ENCODE measurements at places on chromosomes 11 and 22.
A peak's percentile ranks its signal among the peaks of the same experiment; 100 is the strongest.

DNA sequence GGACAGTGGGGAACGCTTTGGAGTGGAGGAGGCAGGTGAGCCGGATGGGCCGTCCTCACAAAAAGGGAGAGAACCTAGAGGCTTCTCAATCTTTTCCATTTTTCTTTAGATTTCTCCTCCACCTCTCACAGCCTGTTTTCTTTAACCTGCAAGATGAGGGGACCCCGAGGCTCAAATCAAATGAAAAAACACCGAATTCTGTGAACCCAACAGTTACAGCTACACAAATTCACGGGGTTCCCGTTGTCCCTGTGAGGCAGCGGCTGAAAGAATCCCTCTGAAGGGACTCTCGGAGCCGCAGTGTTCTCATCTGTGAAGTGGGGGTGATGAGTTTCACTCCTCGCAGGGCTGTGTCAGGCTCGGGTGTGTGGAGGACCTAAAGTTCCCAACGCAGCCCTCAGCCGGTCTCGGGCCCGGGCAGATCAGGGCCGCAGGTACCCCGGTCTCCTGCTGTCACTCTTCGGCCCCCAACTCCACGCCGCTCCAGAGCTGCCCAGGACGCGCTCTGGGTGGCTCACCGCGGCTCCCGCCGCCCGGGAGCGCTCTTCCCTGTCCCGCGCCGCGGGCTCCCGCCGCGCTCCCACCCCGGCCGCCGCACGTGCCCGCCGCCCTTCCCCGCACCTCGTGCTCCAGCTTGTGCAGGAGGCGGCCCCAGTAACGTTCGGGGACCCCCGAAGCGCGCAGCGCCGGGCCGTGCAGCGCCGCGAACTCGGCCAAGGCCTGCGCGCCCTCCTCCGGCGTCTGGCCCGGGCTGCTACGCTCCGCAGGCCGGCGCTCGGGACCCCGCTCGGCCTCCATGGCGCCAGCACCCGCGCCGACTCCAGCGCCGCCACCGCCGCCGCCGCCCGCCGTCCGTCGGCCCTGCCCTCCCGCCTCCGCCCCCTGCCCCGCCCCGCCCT, at the start of gene TTLL12:
TTLL12 (minus strand) TSS at position 863 of the 899 bp plus-strand sequence; CDS start at position 798, 65 bp downstream.
- DNase-seq, result peak; percentile 76

DNA sequence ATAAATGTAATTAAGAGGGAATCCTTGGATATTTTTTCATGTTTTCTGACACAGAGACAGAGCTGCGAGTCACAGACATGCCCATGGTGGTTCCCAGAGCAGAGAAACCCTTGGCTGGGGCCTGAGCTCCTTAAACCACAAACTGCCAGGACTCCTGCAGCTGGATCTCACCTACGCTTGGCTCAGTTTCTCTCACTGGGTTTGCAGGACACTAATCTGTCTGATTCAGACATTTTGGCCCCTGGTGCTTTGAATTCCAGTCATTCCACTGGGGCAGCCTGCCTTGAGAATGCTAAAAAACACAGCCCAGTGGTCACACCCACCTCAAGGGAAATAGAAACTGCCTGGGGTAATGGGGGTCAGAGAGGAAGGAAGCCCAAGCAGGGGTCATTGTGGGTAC, 122.6 kb downstream of the CCDC81 start:
- DNase-seq, result no peak

GRCh38 chr22:41664490-41664889, 24.2 kb downstream of the SNU13 start:
- DNase-seq, result no peak

- no peak for DNase-seq
Observed at GRCh38 chr22:45291931-45292290, 7.2 kb downstream of the UPK3A start.

DNA sequence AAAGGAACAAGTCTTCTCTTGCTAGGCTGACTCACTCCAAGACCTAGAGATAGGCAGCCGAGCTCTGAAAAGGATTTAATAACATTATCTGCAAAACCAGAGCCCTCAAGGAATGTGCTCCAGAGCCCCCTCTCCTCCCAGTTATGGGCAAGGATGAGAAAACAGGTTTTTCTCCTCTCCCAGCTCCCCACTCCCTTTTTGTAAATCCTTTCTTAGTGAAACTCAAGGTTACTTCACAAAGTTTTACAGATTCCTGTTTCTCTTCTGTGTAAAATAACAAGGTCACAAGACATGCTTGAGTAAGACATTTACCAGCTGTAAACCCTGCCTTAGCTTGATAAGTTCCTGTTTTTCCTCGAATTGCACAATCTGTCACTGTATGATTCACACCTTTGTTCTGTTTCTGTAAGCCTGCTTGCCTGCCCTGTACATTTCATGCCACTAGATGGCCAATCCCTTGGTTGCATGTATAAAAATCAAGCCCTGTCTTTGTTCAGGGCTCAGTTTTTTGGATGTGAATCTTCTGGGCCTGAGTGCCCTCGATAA, 489.4 kb downstream of the KCNA4 start:
- DNase-seq, result no peak

- no peak for DNase-seq
Observed at GRCh38 chr11:62172294-62172693, 17.7 kb upstream of the SCGB1D1 start.

- no peak for DNase-seq
Observed at GRCh38 chr11:8034604-8035190, 46.3 kb upstream of the TUB start.

DNA sequence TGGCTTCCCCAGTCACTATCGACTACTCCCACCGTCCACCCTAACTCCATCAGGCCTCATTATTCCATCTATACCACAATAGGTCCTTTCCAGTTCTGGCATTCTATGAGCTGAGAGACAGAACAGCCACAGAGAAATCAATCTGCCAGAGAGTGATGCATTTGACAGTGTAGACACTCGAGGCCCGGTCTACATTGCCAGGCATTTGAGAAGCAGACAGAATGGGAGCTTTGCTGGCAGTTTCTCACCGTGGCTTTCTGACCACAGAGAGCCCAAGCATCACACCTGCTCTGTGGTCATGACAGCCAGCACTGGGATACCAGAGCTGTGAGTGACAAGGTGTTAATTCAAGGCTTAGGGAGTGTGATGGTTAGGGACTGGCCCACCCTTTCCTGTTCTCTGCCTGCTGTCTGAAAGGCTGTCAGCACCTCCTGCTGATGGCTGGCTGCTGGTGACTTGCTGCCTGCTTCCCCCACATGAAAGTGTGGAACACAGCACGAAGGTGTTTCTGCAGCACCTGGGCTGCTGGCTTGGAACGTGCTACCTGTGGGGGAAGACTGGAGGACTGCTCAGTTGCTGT, 137.8 kb downstream of the KIRREL3 start:
- no peak for DNase-seq

DNA sequence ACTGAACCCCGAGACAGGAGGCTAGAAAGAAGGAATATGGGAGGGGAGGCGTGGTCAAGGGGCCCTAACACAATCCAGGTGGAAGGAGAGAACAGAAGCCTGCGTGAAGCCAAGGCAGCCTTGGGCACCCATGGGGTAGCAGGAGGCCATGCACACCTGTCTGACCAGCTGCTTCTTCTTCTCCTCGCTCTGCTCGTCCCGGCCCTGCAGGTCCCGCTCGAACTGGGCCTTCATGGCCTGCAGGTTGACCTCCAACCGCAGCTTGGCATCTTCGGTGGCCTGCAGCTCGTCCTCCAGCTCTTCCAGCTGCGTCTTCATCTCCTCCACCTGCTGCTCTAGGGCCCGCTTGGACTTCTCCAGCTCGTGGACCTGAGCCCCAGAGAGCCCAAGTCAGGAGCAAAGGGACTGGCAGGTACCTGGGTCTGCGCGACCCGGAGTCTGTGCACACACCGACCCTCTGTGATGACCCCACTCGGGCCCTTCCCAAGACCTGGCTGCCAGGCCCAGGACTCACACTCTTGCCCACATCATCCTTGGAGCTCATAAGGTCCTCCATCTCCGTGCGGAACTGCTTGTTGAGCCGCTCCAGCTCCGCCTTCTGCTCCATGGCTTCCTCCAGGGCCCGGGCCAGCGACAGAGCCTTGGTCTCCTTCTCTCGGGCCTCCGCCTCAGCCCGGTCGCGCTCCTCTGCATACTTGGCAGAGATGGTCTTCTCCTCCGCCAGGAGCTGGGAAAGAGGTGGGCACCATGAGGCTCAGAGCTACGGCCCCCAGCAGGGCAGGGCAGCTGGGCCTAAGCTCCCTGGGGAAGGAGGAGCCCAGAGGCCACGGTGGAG, 35.9 kb downstream of the APOL1 start:
- DNase-seq, result no peak

DNA sequence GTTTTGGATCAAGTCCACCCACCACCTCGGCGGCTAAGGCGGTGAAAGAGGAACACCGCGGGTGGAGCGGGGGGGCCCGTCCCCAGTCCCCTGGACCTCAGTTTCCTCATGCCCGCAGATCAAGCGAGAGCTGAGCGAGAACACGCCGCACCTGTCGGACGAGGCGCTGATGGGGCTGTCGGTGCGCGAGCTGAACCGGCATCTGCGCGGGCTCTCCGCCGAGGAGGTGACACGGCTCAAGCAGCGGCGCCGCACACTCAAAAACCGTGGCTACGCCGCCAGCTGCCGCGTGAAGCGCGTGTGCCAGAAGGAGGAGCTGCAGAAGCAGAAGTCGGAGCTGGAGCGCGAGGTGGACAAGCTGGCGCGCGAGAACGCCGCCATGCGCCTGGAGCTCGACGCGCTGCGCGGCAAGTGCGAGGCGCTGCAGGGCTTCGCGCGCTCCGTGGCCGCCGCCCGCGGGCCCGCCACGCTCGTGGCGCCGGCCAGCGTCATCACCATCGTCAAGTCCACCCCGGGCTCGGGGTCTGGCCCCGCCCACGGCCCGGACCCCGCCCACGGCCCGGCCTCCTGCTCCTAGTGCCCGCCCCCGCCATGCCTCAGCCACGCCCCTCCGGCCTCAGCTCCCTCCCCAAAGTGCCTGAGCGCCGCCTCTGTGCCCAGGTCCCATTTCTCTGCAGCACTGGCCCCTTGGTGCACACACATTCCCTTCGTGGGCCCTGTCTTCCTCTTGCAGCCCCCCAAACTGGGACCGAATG, 12.7 kb downstream of the MAFF start:
- DNase-seq, result no peak

GRCh38 chr11:71562120-71562519, 3.2 kb upstream of the KRTAP5-10 start:
- DNase-seq, result no peak

DNA sequence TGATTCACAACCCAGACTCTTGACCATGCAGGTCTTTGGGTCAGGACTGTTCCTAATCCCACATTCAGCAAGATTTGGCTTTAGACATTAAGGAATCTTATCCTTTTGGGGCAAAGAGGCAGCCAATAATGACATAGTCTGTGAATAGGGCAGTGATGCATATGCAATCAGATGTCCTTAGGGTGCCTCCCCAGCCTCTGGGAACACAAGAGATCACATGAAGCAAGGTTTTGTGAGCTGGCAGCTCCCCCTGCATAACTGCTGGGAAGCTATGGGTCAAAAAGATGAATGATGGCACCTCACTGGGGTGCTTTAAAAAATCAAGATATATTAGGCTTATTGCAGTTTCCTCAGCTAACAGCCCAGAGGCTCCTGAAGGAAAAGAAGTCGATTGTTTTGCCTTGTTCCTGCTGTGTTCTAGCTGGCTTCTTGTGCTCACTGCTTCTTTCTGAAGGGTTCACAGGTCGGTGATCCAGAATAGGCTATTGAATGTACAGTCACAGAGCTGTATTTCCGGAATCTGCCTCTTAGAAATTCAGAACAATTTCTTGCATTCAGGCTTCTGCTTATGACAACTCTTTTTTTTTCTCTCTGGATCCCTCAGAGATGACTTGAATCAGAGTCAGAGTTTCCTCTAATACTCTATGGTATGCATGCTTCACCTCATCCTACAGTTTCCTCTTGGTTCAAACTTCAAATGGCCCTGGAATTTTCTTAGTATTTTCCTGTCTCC, 31.7 kb downstream of the INSC start:
- DNase-seq, result no peak

- no peak for DNase-seq
Observed at GRCh38 chr11:110337570-110338193, 41.3 kb upstream of the RDX start.

GRCh38 chr11:47326198-47326597, 26.3 kb downstream of the MYBPC3 start:
- no peak for DNase-seq

GRCh38 chr11:72227316-72228228, 3.0 kb downstream of the INPPL1 start:
- DNase-seq, result peak; percentile 93

GRCh38 chr11:126334659-126335462, 20.6 kb upstream of the ST3GAL4 start:
- no peak for DNase-seq

- DNase-seq, result no peak
Observed at GRCh38 chr11:34728609-34729008, 107.7 kb downstream of the EHF start.

DNA sequence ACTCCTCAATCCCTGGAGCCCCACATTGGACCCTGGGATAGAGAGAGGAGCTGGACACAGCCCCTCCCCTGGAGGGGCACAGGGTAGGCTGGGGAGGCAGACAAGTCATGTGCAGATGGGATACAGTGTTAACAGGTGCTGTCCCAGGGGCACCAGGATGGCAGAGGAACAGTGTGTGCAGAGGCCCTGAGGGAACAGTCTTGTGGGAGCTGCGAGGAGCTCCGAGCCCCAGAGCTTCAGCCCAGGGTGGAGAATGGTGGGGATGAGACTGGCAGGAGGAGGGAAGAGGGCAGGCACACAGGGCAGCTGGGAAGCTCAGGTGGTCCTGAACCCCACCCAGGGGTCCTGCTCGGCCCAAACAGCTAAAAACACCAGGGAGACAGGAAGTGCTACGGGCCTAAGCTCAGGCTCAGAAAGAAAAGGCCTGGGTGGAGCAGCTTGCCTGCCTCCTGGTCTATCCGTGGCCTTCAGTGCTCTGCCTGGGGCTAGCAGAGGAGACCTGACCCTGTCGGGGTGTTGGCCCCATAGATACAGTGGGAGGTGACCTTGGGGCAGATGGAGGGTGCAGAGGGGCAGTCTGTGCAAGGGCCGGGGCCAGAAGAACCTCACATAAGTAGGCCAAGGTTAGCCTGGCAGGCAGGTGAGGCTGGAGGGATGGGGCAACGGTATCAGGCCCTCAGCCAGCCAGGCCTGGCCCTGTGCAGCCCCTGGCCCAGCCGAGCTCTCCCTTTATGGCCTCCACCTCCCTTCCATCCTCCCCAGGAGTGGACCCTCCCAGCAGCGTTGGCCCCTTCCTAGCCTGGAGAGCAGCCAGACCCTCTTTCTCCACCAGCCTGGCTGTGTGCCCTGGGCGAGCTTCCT, 15.4 kb downstream of the CAPN5 start:
- DNase-seq, result no peak
